Fibroblast of gingiva (primary cell): ENCODE measurements at places on chromosomes 5 and 9.

GRCh38 chr5:58724992-58725391, 142.1 kb downstream of the RAB3C start:
- DNase-seq: no peak

- DNase-seq: peak; percentile 64
Observed at GRCh38 chr9:82354279-82354659, 365.7 kb downstream of the SPATA31D1 start.

GRCh38 chr5:65359981-65360380, 121.7 kb downstream of the ADAMTS6 start:
- no peak for DNase-seq

- no peak for DNase-seq
Observed at GRCh38 chr9:108001237-108001636, 511.7 kb upstream of the KLF4 start.
